Activated naive CD4-positive, alpha-beta T cell treated with Interleukin-2 at 50 U/mL for 16 hours (primary cell): ENCODE measurements at places on chromosomes 3 and 15.

- DNase-seq = no peak
These were observed 13.9 kb downstream of the EOMES start for GRCh38 chr3:27708250-27708649.

GRCh38 chr3:39101022-39101689 is 6.3 kb downstream of the GORASP1 start:
- peak; percentile 47 for DNase-seq

DNA sequence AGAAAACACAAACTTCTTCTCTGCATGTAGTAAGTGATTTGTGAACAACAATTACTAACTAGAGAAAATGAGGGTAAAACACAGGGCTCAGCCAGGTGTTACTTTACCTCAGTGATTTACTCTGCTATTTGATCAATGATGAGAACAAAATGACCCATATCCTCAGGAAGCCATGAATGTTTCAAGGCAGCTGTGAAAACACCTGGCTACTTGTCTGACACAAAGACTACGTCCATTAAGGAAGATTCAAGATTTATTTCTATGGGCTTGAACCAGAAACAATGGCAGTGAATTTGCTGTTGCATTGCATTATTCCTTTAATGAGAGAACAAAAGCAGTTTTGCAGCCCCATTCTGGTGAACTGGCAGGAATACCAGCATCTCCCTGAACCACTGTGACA is 374.6 kb upstream of the ARL6 start:
- no peak for DNase-seq

DNA sequence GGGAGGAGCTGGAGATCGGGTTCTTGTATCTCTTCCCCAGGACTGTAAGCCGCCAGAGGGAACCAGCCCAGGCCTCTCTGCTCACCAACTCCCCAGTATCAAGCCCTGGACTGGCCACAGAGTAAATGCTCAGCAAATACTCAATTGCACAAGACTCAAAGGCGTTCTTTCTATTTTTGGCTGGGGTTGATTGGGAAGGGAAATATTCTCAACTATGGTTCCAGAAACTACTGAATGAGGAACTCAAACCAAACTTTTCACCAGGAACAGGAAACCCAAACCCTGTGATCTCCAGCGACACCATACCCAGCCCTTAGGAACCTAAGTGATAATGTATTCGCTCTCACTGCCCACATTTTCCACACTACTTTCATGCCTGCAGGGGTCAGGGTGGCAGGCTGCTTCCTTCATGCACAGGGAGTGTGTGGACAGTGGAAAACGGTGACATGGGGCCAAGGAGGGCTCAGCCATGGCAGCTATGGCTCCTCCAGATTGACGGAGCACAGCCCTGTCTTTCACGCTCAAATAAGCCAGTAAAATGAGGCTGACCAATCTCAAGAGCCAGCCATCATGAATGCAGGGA is 124.7 kb upstream of the RAD18 start:
- no peak for DNase-seq

GRCh38 chr3:64518950-64519349 is 168.8 kb downstream of the ADAMTS9 start:
- DNase-seq = no peak

GRCh38 chr3:5347486-5347885 is 160.0 kb downstream of the EDEM1 start:
- no peak for DNase-seq

DNA sequence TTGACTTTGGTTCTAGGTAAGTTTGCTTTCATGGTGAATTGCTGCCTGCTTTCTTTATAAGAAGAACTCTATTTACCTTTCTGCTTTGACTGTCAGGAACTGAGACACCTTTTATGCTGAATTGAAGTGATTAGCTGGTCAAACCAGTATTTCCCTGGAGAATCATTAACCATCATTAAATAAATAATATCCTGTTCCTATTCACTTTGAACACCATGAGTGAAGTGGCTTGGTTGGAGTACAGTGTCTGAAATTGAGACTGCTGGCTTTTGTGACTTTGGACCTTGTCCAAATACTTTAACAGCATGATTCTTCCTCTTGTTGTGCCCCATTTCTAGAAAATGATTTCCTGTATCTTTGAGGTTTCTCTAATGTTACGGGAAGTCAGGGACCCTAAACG is 5.6 kb upstream of the TMEM62 start:
- no peak for DNase-seq

- peak; percentile 37 for DNase-seq
These were observed 1.4 kb downstream of the ETV5 start for GRCh38 chr3:186107215-186108105.

DNA sequence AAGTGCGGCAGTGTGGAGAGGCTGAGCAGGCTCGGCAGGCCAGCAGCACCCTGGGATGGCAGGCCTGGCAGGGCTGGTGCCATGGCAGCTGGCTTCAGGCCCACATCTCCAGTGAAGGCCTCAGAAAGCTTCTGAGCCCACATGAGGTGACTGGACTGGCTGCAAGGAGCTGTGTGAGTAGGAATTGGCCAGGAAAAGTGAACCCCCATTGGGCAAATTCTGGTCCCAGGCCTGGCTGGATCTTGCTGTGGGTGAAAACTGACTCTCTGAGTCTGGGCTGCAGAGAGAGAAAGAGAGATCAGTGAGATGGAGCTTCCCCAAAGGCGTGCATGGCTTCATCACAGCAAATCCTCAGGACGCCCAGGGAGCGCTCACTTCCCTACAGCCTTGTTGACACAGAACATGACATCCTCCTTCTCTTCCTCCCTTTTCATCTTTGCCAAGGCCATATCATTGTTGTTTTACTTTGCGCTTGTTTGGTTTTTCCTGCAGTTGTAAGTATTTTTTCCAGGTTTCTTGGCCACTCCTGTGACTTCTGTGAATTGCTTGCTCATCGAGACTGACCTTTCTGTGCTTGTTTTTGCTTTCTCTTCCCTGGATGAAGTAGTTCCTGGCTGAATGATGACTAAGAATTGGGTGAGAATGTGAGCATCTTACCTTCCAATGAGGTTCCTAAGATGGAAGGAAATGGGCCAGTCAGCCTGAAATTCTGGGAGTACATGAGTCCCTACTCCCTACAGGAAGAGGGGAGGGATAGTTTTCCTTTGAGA is 299.1 kb downstream of the TLE3 start:
- no peak for DNase-seq

- DNase-seq = no peak
These were observed 169.0 kb upstream of the NECTIN3 start for GRCh38 chr3:110902453-110903085.

DNA sequence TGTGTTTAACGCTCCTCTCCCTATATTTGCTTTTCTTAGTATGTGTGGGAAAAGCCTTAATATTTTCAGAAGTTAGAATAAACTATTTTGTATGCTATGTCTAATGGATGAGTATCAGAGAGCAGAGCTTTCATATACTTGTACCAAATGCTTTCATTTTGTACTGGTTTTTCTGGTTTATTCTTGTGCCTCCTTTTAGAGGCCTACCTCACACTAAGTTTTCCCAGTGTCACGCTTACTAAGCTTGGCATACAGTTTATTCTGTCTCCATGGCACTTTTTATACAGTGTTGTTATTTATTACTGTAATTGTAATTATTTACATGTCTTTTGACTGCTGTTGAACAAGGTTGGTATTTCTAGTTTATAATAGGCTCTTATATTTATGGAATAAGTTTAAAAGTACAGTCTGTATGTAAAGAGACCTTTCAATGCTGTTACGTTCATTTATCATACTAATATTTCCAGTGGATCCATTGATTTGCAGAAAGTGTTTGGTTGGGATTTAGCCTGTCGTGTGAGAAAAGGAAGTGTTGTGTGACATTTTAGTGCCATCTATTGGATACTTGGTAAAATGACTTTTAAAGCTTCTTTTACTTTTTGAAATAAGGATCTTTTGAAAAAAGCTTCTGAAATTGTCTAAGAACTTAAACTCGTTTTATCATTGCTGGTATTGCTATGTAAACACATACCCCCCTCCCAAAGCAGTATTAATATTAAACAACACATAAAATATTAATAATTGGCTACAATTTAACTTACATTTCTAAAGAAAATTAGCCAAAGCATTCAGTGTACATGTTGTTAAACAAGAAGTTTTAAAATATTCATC is 5.2 kb upstream of the EBLN2 start:
- no peak for DNase-seq

DNA sequence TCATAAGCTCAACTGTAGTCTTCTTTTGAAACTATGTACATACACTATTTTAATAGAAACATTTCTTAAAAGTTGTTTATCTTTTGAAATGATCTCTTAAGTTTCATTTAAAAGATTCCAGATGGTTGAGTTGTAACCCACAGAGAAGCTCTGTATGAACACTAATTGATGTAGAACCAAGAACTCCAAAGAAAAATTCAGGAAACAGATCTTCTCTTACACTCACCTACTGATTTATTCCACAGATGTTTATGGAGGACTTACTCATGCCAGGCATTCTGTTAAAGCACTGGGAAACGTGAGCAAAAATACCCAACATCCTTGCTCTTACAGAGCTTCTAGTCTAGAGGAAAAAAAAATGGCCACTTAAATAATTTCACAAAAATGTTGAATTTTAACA is 551.1 kb downstream of the NAALADL2 start:
- no peak for DNase-seq

DNA sequence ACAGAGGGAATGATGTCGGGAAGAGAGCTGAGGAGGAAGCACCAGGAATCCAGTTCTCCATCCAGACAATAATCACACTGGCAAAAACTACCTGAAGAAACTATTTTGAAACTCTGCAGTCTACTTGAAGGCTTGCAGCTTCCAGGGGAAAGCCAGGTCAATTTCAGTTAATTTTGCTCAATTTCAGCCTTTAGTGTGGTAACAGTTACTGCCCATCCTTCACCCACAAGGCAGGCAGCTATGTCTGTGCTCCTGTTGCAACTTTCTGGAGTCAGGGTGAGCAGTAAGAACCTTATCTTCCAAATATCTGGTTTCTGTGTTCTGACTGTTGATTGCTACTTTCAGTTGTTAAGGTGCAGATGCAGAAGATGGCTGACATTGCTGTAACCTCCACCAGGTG is 221.7 kb downstream of the ADAMTS17 start:
- DNase-seq = no peak

GRCh38 chr3:122353215-122353614 is 28.2 kb downstream of the CSTA start:
- DNase-seq = no peak

DNA sequence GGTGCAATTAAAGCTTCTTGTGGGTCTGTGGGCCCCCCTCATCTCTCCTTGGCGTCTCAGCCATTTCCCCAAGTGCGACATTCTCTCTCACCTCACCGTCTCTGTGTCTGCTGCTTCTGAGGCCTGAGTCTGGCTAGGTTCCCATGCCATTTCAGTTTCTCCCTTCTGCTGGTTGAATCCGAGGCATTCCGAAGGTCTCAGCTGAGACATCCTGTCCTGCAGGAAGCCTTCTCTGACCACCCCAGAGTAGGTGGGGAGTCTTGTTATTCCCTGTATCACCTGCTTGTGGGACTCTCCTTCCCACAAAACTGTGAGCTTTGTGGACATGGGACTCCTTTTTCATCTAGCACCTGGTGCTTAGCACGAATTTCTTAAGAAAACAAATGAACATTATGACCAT is 78.3 kb downstream of the ASB7 start:
- DNase-seq = no peak
